ENCODE measurements at places on chromosomes 1 and 21.

- peak; percentile 44 for DNase-seq
Measured at GRCh38 chr21:41548781-41549180, 40.8 kb upstream of the TMPRSS2 start.

- DNase-seq = no peak
Measured at GRCh38 chr1:204728456-204728855, 42.9 kb upstream of the LRRN2 start.

GRCh38 chr1:62131093-62131725 is 63.4 kb upstream of the L1TD1 start:
- DNase-seq = peak; percentile 18

DNA sequence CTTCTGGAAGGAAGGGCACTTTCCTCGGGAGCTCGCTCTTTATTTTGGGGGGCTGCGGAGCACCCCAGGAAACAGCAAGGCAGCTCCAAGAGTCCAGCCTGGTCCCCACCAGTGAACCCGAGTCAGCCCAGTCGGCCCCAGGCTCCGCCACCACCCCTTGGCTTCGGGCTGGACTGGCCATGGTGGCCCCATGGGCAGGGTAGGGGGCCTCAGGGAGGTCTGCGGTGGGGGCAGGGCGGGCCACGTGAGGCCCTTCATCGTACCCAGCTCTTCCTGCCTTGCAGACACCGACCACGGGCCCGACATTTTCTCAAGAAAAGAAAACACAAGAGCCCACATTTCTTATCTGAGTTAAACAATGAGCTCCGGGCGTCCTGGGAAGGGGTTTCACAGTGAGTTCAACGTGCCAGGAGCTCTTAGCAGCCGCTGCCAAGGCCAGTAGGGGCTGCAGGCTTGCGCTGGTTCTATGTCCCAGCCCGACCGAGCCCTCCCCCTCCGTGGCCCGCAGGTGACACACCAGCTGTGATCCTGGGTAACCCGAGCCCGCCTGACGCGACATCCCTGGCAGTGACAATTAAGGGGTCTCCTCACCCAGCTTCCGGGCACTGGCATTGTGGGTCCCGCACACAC is 66.2 kb downstream of the PRDM16 start:
- DNase-seq = peak; percentile 22

GRCh38 chr1:64184003-64184440 is 19.4 kb upstream of the UBE2U start:
- no peak for DNase-seq

- DNase-seq = no peak
Measured at GRCh38 chr1:240255922-240256321, 164.2 kb downstream of the FMN2 start.

GRCh38 chr1:150513351-150513791 is 2.2 kb upstream of the FALEC start:
- DNase-seq = no peak

DNA sequence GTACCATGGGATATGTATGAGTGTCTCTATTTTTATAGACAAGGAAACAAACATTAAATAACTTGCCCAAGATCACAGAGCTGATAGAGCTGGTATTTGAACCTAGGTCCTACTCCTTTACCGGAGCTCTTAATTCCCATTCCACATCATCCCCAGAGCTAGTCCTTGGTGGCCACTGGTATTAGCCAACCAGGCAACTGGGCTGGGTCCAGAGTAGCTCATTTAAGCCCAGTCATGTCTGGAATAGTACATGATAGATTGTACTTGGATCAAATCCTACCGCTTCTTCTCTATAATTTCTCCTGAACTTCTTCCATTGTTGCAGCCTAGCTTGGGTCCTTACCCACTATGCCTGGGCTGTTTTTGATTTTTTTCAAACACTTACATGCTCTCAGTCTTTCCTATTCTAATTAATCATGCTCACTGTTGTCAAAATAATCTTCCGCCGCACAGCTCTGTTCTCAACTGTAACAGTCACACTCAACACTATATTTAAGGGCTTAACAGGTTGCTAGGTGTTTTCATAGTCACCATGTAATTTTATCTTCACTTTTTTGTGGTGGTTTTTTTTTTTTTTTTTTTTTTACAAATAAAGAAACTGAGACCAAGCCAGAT is 80.2 kb downstream of the COLGALT2 start:
- no peak for DNase-seq

DNA sequence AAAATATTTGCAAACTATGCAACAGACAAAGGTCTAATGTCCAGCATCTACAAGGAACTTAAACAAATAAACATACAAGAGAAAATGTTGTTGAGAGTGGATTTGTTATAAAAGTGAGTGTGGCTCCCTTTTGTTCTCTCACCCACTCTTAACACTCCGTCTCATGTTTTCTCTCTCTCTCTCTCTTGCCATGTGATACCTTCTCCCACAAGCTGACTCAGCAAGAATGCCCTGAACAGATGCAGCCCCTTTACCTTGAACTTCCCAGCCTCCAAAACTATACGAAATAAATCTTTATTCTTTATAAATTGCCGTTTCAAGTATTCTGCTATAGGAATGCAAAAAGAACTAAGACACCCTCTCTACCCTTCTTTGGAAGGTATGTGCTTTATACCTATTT is 234.1 kb downstream of the ADGRL2 start:
- DNase-seq = no peak

- DNase-seq = no peak
Measured at GRCh38 chr1:212561501-212561931, 47.0 kb upstream of the ATF3 start.

GRCh38 chr1:156656806-156657740 is 15.2 kb downstream of the BCAN start:
- no peak for DNase-seq

GRCh38 chr21:36200081-36200561 is 43.5 kb downstream of the DOP1B start:
- no peak for DNase-seq

GRCh38 chr1:43144237-43144636 is 27.9 kb downstream of the EBNA1BP2 start:
- DNase-seq = no peak

DNA sequence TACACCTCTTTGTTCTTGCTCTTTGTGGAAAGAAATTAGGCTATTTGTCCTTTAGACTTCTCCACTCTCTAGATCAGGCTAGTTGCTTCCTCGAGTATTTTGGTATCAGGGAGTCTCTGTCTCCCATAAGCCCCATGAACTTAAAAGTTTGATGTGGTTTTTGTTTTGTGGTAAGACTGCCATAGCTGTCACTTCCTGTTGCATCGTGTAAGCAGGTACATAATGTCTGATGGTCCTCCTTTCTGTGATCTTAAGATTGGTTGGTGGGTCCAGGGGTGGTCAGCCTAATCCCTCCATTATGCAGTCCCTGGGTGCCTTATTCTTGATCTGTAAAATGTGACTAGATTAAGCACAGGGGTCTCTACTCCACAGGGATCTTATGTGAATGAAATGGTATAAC is 23.1 kb downstream of the CD53 start:
- no peak for DNase-seq

- DNase-seq = no peak
Measured at GRCh38 chr1:51966559-51966958, 23.9 kb downstream of the RAB3B start.

- no peak for DNase-seq
Measured at GRCh38 chr21:33844104-33844889, 71.3 kb downstream of the ATP5PO start.

DNA sequence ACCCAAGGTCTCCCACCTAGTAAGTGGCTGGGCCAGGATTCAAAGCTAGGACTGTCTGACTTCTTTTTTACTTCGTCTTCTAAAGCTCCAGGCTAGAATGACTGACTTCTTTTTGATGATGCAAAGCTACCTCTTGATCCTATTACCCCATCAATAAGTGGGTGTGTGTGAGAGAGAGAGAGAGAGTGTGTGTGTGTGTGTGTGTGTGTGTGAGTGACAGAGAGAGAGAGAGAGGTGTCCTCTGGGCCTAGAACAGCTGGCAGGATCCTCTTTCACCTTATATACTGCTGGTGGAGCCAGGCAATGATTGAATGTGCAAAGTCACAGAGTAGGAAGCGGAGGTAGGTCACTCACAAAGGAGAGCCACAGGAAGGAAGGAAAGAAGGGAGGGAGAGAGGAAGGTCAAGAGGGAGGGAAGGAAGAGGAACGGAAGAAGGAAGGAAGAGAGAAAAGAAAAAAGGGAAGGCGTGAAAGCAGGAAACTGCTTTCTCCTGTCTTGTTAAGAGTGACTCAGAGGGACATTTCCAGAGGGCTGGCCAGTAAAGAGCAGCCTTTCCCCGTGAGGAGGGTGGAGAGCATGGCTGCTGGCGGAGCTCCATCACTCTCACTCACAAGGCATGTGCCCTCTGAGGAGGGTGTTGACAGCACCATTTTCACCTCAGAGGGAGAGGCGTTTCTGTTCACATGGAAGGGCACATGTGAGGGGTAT is 68.9 kb downstream of the CDC7 start:
- no peak for DNase-seq

DNA sequence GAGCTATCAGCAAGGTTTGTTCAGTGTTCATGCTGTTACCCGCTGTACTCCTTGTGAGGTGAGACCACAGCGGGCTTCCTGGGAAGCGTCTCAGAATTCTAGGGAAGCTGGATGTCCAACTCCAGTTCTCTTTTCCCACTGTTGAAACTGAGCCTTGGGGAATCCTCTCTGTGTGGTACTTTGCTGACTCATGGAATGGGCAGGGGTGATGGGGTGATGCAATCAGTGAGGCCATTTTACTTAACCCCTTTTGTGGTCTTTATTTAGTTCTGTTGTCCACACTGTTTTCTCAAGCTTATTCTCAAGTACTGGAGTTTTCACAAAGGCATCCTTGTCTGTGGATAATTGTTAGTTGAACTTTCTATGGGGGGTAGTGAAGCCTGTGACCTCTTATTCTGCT is 42.6 kb downstream of the ACKR1 start:
- no peak for DNase-seq

DNA sequence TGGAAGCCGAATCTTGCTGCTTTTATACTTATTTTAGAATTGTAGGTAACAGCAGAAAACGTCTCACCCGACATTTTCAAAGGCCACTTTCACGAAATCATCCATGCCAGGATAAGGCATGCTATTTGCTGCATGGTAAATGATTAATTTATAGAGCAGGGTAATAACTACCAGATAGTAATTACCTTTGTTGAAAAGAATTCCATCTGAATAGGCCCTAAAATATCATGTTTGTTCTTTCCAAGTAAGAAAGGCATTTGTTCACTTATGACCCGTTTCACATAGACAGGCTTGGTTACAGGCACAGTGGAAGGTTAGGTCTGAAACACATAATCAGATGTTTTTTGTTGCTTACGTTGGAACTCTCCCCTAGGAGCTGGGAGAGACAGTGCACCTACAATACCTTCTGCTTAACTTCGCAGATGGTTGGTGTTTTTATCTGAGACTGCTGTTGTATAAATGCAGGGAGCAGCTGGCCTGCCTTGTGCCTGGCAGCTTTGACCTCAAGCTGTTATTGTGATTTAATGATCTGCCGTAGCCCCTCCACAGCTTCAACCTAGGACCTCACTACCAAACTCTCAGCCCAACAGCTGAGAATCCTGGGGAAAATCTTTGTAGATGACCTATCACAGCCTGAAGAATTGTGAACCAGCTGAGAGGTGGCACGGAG is 1.6 kb downstream of the SLC44A3 start:
- DNase-seq = no peak

DNA sequence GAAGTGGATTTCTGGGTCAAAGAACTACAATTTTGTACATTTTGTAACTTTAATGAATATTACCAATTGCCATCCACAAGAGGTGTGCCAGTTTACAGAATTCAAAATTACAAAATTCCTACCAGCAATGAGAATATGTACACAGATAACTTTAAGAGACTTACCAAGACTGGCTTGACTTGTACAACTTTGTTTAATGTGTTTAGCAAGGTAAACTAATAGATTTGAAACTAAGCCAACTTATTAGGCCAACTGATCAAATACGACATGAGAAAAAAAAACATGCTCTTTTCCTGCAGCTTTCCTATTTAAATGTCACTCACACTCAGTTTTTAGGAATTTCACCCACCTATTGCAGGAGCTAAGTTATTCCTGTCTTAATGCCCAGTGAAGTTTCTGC is 11.4 kb downstream of the EXOC8 start:
- no peak for DNase-seq

DNA sequence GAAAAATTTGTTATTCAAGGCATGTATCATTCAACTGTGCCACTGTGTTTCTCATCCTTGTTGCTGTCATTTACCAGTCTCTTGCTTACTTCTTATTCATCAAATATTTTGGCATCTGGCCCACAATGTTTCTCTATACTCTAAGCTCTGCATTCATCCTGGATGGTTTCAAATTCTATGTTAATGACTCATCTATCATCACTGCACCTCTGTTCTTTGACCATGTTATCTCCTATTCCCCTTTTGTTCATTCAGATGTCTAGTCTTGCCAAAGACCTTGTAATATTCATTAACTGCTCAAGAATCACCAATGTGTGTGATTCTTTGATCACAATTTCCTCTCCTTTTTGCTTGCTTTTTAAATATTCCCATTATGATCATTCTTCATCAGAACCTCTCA is 54.6 kb upstream of the PRKACB start:
- no peak for DNase-seq

DNA sequence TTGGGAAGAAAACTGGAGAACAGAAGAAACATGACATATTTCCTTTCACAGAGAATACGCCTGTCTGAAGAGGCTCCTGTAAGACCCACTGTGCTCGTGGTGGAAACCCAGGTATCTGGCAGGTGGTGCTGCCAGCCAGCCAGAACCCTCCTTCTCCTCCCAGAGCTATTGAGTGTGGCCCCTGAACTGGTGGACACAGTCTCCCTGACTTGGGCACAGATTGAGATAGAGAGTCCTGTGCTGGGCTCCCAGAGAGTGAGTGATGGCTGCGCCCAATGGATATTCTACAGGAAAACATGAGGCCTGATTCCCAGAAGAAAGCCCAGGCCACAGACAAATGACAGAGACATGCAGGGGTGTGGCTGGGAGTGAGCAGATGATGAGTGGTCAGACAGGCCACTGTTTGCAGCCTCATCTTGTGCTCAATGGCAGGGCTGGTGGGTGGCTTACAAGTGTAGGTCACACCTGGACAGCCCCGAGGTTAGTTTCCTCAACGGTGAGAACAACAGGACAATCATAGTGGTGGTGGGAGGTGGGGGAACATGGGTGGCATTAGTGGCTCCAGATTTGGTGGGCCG is 127.9 kb downstream of the PTPRU start:
- DNase-seq = no peak

DNA sequence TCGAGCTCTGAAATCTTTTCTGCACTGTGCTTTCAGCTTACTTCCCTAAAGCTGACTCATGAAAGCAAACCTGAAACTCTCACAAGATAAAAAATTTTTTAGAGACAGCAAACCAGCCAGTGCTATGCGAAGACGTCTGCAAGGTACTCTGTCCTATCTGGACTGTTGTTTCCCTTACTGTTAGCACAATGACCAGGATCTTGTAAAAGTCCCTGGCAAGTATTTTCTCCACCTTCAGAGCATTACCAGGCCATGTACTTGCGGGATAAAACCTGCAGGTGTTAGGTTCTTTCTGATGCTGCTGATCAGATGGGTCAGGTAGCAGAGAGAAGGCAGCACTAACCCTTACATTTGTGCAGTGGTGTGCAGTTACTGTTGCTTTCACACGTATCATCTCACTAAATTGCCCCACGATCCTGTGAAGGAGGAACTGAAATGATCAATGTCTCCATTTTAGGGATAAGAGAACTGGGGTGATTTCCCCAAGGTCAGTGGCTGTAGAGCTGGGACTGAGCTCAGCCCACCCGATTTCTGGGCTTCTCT is 56.6 kb downstream of the PLXNA2 start:
- DNase-seq = no peak
